NCI-H524 (cell line): ENCODE measurements at places on chromosomes 5 and 9.

DNA sequence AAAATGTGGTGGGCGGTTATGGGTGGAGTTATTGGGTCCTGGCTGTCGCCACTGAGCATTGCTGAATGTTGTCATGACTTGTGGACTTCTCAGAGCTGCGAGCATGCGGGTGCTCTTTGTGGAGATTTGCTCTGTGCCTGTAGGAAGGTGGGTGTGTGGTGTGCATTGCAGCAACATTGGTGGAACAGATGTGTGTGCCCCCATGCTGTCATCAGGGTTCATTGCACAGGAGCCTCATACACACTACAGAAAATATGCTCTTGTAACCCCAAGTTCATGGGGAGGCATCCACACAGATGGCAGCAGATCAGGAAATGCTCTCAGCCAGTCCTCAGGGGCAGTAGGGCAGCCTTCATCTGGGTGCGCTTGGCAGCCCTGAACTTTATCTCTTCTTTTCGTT is 55.9 kb upstream of the PHF2 start:
- DNase-seq: no peak

- DNase-seq: no peak
Observed at GRCh38 chr5:177304392-177305119, 957 bp downstream of the PRELID1 start.

- peak; percentile 68 for DNase-seq
Observed at GRCh38 chr9:4987961-4988421, 2.9 kb downstream of the JAK2 start.

GRCh38 chr9:105887679-105888078 is 193.3 kb downstream of the TMEM38B start:
- DNase-seq: no peak

DNA sequence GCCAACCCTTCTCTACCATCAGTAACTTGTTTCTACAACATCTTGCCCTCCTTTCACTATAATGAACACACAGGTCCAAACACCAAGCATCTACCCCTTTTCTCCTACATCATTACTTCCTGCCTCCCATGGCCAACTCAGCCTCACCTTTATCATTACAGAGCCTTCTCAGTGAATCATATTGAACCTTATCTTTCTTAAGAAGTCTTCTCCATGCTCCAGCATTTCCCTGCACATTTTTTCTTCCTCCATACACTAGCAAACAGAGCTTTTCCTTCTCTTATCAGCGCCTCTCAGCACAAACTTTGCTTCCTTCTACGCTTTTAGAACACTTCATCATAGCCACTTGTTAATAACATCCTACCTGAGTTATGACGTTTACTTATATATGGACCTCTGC is 148.2 kb downstream of the ARL15 start:
- DNase-seq: no peak

GRCh38 chr5:137099651-137100050 is 399.5 kb downstream of the SPOCK1 start:
- DNase-seq: no peak

- peak; percentile 87 for DNase-seq
Observed at GRCh38 chr5:31854181-31855133, 215.5 kb downstream of the PDZD2 start.

DNA sequence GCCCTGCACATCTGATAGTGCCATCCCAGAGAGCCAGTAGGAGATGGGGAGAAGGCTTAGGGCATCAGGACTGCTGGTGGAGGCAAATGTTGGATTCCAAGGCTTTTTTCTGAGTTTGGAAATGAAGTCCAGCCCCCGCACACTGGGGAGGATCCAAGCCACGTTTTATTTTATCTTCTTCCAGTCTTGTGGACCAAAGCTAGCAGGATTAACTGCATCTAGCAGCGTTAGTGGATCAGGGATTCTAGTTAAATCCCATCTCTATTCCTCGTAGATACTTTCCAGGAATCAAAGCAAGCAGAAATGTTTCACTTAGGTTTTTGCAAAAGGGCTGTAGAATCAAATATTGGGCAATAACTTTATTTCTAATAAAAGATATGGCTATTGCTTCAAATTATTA is 114.7 kb upstream of the OR13F1 start:
- DNase-seq: no peak

DNA sequence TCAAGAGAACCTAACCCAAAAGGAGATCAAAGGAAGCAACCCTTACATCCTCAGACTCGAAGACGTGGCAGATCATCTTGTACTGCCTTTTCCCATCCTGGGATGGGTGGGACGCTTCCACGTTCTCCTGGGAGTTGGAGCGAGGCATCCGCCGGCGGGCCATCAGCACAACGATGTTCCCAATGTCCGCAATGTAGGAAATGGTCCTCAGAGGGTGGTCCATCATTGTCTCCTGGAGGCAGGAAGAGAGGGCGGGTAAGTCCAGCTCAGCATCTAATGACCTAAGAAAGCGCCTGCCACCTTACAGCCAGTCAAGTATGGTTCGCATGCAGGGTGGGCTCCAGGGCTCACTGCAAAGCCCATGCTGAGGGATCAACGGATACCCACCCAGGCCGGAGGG is 131.2 kb downstream of the ENTREP1 start:
- DNase-seq: no peak

GRCh38 chr5:119071561-119071995 is 691 bp downstream of the DMXL1 start:
- DNase-seq: no peak
